ENCODE measurements at places on chromosomes 3 and 15. TPM values are rescaled to one million over a fixed set of nuclear protein-coding genes. Genes with fewer than 3 reads are reported as not detected.

TNIK gene
- 3.0 TPM for total RNA-seq

DNA sequence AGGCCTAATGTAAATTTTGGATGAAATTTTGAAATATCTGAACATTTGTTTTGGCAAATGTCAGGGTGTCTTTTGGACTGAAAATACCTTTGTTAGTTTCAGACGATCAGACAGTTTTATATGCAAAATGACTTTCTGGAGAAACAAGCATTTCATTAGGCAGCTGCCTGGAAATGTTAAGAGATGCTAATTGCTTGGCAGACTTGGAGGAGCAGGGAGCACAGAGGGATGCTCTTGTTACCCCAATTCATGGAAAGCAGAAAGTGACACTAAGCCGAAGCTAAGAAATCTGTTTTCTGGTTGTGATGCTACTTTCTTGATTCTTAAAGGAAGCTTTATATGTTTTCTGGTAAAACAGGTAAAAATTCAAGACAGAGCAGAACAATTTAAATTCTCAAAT, 204.3 kb upstream of the GBE1 start:
- no peak for DNase-seq

IL5RA gene
- 0.10 TPM for total RNA-seq

DNA sequence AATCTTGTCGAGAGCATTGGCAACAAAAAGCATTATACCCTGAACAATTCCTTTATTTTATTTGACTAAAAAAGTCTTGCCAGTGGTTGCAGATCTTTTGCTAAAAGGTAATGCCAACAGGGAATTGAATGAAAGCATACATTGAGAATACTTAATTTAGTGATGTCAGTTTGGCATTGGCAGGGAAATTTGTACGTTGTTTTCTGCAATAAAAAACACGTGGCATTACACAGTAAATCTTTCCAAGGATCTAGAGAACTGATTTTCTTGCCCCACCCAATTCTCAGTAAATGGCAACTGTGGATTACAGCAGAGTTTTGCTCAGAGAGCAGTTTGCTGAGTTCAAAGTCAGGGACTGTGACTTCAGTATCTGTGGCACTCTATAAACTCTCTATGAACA, 38.3 kb upstream of the IGSF10 start:
- no peak for DNase-seq

DNA sequence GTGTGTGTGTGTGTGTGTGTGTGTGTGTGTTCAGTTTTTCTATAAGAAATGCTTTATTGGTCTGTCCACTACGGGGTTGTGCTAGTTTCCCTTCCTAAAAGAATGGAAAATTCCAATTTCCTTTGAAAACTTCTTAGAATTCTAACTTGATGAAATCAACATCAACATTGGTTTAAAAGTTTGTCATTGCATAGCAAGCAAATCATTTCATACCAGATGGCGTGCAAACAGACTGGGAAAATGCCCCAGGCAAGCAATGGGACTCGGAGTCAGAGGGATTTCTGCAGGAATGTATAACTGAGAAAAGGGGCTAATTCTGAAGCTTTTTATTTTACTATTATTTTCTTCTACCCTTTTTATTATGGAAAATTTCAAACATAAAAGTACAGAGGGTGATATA, 13.1 kb upstream of the DYNC1LI1 start:
- DNase-seq: no peak

NME9 gene
- not detected for total RNA-seq

- DNase-seq: no peak
Measured at GRCh38 chr3:141384157-141384556, 15.9 kb downstream of the ZBTB38 start.

- no peak for DNase-seq
Measured at GRCh38 chr15:77067691-77068367, 3.1 kb downstream of the TSPAN3 start.

DNA sequence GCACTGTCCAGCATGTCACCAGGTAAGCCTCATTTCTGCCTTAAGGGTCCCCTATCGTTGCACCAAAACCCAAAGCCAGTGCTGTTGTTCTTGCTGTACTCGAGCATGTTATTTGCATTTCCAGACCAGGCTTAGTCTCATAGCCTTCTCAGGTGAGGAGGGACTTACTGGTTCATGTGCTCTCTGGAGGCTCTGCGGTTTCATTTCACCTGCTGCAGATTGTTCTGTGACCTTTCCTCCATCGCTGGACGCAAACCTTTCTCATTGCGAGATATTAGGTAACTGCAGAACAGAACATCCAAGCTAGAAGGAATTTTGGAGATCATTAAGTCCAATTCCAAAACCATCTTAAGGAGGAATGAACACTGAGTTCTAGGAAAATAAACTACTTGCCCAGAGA, 187.3 kb upstream of the BCL6 start:
- no peak for DNase-seq

GPR160 gene
- total RNA-seq: 3.8 TPM

- no peak for DNase-seq
Measured at GRCh38 chr3:17986348-17986816, 244.0 kb upstream of the TBC1D5 start.

Measured in lower leg skin (tissue), 4 donors.